IPS DF 19.7 (cell line): ENCODE measurements at places on chromosomes 12 and 14.
A peak's percentile ranks its signal among the peaks of the same experiment; 100 is the strongest.

DNA sequence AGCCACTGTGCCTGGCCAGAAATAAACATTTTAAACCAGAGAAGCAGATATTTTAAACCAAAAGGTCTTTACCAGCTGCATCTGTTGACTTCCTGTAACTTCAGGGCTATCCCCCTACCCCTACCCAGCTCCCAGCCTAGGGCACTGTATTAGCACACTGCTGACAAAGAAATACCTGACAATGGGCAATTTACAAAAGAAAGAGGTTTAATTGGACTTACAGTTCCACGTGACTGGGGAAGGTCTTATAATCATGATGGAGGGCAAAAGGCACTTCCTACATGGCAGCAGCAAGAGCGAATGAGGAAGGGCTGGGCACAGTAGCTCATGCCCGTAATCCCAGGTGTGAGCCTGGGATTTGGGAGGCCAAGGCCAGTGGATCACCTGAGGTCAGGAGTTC, 26.0 kb downstream of the GEMIN2 start:
- peak; percentile 20 for DNase-seq

DNA sequence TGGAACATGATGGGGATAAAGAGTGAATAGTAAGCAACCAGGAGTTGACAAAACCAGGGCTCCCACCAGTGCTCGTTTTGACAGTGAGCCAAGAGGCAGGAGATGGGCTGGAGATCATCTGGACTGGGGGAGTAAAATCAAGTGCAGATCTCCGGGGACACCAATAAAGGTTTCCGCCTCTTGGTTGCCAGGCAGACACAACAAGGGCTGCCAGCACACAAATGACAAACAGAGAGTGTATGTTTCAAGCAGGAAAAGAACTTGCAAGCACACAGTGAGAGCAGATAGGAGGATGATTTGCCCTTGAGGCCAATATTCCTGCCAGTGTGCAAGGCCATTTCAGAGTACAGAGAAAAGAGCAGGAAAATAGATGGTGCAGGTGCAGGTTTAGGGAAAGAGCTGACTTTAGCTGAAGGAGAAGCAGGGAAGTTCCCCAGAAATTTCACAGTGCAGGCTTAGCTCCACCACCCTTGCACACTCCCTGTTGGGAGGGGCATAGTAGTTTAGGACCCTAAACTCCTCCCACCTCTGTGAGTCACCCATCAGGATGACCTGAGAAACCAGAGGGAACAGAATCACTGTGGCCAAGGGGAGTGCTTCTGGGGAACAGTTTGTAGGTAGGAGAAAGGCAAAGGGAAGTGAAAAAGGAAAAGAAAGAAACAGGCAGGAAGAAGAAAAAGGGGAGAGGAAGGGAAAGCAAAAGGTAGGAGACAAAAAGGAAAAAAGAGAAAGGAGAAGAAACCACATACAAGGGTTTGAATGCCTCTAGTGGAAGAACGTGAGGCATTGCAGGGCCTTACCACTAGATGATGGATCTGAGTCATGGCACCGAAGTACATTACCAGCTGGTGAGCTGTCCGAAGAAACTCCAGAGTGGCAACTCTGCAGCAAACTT, 404.4 kb downstream of the SLC6A15 start:
- peak; percentile 38 for DNase-seq

DNA sequence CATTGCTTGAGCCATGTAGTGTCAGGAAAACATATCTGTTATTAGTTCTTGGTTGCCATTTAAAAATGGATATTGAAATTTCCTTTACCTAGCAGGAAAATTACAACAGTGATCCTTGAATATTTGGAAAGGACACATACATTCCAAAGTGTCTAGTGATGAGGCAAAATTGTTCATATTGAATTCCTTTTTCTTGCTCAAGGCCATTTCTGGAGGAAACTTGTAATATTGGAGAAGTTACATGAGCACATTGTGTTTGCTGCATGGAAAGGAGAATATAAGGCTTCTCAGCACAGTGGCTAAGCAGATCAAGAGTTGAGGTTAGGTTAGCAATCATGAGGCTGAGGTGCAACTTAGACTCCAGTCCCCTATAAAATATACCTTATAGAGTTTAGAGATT, 121.9 kb downstream of the PDE3A start:
- DNase-seq = no peak

DNA sequence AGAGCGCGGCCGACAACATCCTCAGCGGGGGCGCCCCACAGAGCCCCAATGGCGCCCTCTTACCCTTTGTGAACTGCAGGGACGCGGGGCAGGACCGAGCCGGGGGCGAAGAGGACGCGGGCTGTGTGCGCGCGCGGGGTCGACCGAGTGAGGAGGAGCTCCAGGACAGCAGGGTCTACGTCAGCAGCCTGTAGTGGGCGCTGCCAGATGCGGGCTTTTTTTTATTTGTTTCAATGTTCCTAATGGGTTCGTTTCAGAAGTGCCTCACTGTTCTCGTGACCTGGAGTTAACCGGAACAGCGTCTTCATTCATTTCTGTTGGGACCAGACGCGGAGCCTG, 103.8 kb upstream of the FKBP4 start:
- no peak for DNase-seq

GRCh38 chr12:113700943-113701342, 229.3 kb upstream of the LHX5 start:
- DNase-seq = peak; percentile 30

DNA sequence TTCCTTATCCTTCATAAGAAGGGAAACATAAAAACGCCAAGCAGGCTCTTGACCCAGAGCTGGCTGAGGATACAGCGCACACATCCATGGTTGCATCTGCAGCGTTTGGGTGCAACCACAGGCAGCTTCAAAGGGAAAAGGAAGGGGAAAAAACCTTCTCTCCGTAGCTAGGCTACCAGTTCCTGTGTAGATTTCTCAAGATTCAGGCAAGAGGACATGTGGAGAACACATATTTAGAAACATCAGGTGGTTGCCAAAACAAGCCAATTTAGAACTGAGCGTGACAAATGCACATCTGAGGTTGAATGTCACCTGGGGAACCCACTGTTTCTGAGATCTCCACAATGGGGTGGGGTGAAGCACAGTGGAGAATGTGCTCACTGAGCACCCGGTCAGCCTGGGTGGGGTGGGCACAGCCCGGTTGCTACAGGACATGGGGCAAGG, 78.3 kb upstream of the BDKRB2 start:
- no peak for DNase-seq
